Fibroblast of lung (primary cell): ENCODE measurements at places on chromosomes 5 and 9. TPM values are rescaled to one million over a fixed set of nuclear protein-coding genes. Genes with fewer than 3 reads are reported as not detected.

GRCh38 chr9:16626577-16627130, 243.8 kb downstream of the BNC2 start:
- H3K4me1 ChIP-seq: peaks cover 30% of the 10 kb centered on the region
- no peaks in the 10 kb centered on the region for H3K36me3 ChIP-seq
- peak overlapping the region; percentile 85 for H3K27ac ChIP-seq
- peak; percentile 93 for DNase-seq
- H3K27me3 ChIP-seq: no peaks in the 10 kb centered on the region

GRCh38 chr9:133333011-133333410, 3.0 kb downstream of the SURF6 start:
- no peak overlapping the region for H3K27ac ChIP-seq
- peaks cover 24% of the 10 kb centered on the region for H3K36me3 ChIP-seq
- DNase-seq: no peak
- no peak overlapping the region for H3K4me3 ChIP-seq
- peaks cover 2% of the 10 kb centered on the region for H3K4me1 ChIP-seq

DNA sequence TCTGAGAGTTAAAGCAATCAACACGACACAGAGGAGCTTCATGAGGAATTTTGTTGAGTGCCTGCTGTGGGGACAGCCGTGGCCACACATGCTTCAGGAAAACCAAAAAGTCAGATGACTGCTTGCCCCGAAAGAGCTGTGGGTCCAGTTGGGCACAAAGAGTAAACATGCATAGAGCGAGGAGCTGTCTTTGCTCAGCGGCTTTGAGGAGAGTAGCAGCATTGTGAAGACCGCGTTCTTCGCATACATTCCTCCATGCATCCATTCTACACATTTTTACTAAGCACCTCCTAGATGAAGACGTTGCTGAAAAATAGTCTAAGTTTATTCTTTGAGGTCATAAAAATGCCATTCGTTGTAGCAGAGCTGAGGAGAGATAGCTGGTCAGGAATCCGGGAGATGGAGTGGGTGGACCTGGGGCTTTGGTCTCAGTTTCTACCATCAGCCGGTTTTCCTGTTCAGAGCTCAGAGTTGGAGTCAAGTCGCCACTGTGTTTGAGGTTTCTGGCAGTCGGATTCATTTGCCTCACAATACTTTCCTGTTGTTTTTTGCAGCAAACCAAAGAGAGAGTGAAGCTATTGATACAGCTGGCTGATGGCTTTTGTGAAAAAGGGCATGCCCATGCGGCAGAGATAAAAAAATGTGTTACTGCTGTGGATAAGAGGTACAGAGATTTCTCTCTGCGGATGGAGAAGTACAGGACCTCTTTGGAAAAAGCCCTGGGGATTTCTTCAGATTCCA, 194.5 kb upstream of the OTULINL start:
- H3K27me3 ChIP-seq: no peaks in the 10 kb centered on the region

RNF183 gene
- polyA plus RNA-seq: not detected in 2 replicates

CCL21 gene
- polyA plus RNA-seq: not detected in 2 replicates
